Hematopoietic multipotent progenitor cell treated with erythropoietin and hydrocortisone succinate and interleukin-3 and kit ligand, for 15 days (in vitro differentiated cells): ENCODE measurements at places on chromosomes 7 and 10.

DNA sequence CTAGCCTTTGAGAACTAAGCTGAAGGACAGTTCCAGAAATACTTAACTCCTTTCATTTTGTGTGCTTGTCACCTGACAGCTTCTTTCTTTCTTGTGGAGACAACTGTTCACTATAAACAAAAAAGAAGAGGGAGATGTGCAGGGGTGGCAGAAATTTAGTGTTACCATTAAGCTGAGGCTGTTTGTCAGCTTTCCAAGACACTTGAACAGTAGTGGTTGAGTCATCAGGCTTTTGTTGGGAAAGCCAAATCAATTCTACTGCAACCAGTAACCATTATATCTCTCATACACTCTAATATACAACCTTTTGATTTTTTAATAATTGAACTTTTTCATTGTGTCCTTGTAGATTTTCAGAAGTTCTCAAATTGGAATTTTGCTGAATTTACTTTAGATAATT is 75.3 kb downstream of the POLL start:
- no peak for DNase-seq

GRCh38 chr7:107691716-107692115 is 31.1 kb downstream of the SLC26A4 start:
- DNase-seq, result no peak

- DNase-seq, result no peak
Measured at GRCh38 chr10:78744056-78744455, 324.7 kb upstream of the ZMIZ1 start.

DNA sequence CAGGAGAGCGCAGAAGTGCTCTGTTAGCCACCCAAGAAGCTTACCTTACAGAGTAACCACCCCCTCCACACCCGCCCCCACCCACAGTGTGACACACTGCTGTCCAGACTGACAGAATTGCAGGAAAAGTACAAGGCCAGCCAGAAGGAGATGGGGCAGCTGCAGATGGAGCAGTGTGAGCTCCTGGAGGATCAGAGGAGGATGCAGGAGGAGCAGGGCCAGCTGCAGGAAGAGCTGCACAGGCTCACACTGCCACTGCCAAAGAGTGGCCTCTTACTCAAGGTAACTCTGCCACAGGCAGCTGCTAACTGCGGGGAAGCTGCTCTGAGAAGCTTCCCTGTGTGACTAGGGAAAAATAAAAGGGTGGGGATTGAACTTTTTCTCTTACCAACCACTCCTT is 17.6 kb downstream of the CCDC136 start:
- DNase-seq, result no peak

GRCh38 chr7:142439739-142440138 is 181.9 kb upstream of the PRSS58 start:
- no peak for DNase-seq

GRCh38 chr10:129459762-129460539 is 7.1 kb upstream of the MGMT start:
- DNase-seq, result no peak

- DNase-seq, result no peak
Measured at GRCh38 chr10:12914111-12914510, 87.4 kb downstream of the CCDC3 start.

DNA sequence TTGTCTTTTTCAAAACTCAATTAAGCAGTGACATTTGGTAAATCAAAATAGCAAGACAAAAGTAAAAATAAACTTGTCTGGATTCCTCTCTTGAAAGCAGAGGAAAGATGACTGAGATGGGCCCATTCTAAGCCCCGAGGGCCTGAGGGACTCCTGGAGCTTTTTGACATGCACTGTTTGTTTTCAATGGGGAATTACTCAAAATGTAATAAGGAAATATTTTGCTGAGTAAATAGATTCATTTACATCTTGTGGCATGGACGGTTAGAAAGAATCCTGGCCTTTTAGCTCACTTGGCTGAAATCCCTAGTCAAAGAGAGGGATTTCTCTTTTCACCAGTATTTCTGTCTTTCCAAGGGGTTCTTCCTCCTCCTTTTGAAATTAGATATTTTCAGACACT is 108.0 kb downstream of the MKX start:
- no peak for DNase-seq
